Suppressor macrophage (primary cell): ENCODE measurements at places on chromosomes 2 and 18.
A peak's percentile ranks its signal among the peaks of the same experiment; 100 is the strongest.

DNA sequence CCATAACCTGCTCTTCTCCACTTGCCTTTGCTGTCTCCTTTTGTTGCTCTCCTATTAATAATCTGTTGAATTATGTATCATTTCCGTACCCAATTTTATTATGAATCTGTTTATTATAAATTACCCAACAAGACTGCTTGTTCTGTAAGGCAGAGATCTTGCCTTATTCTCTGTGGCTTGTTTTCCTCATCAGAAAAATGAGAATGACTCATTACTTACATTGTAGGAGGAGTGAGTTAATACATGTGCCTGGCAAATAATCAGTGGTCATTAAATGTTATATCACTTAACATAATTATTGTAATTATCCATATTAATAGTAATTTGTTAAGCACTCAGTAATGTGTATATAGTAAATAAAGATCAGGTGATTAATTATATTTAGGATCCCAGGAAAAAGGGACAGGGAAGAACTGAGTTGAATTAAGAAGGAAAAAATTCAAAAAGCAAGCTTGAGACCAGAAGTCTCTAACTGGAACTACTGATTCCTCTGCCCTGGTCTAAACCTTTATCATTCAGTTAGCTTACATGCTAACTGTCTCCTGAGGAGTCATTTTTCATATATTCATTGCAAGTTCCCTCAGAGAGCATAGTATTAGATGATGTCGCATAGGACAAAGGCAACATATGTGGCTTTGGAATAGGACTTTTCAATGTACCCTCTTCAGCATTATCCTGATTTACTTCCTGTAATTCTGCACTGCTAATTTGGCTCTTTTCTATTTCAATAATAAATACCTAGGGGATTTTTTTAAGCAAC, 335.7 kb downstream of the GALNT13 start:
- DNase-seq = no peak

GRCh38 chr18:79322441-79322840, 73.3 kb upstream of the NFATC1 start:
- no peak for DNase-seq

- no peak for DNase-seq
Observed at GRCh38 chr18:9304388-9305070, 30.0 kb upstream of the TWSG1 start.

GRCh38 chr2:215522237-215522636, 86.4 kb upstream of the FN1 start:
- no peak for DNase-seq

DNA sequence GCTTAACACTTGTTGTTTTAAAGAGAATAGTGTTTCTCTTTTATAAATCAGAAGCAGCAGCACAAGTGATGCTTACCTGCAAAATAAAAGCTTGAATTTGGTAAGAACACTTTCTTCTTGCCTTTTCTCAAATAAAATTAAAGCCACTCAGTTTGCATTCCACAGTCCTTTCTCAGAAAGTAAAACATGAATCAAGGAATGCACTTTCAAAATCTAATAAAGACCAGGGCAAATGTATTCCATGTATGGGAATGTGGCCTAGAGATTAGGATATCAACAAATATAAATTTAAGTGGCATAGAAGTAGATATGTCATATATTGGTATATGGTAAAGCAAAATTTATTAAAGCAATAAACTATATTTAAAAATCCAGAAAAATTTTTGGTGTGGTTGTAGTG, 352.8 kb downstream of the THSD7B start:
- no peak for DNase-seq

GRCh38 chr2:124570872-124571271, 545.8 kb downstream of the CNTNAP5 start:
- no peak for DNase-seq

DNA sequence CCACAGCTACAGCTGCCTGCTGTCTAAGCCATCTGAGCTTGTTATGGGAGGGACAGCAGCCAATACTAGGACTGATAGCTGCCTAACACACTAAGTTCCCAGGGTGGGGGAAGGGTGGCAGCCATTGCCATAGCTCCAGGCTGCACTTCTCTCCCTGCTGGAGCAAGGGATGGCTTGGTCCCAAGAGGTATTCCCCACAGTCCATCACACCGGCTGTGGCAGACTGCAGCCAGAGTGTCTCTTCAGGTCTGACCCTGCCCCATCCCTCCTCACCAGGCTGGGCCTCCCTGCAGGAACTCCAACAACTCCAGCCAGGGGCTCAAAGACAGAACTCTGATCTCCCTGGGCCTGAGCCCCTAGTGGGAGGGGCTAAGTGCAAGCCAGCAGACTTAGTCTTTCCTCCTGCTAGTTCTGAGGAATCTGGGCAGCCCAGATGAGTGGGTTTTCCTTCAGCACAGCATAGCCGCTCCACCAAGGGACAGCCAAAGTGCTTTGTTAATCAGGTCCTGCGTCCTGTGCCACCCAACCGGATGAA, 632.1 kb downstream of the SOCS6 start:
- no peak for DNase-seq

DNA sequence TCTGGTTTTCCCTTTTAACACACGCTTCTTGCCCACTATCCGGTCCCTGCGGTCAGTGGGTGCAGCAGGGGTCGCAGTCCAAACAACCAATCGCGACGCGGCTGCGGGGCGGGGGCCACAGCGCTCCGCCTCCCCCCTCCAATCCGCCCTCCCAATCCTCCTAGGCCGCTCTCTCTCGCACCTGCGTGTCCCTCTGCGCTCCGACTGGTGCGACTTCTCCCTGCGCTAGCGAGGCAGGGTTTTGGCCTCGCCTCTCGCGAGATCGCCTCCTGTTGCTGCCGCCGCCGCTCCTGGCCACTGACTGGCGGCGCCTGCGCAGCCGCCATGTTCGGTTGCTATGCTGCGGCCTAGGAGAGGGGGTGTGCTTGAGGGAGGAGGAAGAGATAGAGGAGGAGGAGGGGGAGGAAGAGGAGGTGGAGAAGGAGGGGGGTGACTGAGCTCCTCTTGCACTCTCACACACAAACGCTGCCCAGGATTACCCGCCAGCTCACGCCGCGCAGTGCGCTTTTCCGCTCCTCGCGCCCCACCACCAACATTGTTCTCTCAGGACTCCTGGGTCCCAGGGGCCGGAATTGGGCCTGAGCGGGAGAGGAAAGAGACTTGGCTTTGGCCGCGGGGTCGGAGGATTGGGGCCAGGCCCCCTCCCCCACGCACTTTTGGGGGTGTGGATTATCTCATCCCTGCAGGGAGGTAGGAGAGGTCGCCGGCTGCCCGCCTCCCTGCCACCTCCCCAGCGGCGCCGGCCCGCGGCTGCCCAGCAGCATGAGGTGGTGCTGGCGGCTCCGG, at the start of gene PTPN4:
Gene PTPN4, plus strand, starts transcription at position 472 of the 786 bp plus-strand sequence. CDS start 49,932 bp downstream, outside the sequence.
- peak; percentile 97 for DNase-seq

DNA sequence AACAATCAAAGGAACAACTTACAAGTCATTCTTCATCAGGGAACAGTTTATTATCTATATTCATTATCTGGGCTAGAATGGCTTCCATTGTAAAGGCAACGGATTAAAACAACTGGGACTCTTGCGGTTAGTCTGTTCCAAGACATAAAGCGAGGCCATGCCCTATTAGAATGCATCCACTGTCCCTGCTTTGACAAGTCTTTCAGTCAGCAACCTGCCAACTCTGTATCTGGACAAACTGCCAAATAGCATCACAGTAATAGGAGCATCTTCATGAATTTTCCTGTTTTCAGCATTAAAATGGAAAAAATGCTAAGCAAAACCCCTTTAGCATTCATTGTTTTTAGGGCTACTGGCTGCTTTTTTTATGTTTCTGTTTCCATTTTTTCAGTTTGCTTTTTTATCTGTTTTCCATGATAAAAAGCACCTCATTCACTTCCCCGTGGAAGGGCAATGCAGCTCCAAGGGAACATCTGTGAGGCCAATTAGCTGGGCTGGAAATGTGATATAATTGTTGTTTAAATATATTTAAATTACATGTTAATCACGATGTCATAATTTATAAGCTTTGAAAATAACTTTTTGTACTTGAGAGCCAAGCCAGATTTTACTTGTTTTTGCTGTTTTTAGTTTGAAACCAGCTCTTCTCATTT, 834.3 kb downstream of the CPS1 start:
- no peak for DNase-seq

DNA sequence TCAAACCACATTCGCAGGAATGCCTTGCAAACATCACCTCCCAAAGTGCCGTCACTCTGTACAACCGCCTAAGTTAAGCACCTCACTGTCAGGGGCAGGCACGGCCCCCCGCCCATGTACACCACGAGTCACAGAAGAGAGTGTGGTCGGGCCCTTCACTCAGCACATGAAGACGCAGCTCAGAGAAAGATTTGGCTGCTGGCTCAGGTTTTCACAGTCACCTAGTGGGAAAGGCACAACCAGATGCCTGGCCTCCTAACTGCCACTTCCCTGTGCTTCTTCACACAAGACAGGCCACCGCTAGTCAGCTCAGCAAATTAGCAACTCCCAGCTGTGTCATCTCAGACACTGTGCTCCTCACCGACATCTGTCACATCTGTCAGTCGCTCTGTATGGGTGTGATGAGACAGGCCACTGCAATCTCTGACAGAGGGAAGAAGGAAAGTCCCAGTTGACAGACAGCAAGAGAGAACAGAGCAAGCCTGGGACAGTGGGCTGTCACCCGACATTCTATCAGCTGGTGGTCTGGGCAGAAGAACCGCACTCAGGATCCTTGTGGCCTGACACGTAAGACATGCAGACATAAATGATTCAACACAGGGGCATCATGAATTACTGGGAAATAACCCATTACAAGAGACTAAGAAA, 60.8 kb downstream of the CRACDL start:
- DNase-seq = no peak

DNA sequence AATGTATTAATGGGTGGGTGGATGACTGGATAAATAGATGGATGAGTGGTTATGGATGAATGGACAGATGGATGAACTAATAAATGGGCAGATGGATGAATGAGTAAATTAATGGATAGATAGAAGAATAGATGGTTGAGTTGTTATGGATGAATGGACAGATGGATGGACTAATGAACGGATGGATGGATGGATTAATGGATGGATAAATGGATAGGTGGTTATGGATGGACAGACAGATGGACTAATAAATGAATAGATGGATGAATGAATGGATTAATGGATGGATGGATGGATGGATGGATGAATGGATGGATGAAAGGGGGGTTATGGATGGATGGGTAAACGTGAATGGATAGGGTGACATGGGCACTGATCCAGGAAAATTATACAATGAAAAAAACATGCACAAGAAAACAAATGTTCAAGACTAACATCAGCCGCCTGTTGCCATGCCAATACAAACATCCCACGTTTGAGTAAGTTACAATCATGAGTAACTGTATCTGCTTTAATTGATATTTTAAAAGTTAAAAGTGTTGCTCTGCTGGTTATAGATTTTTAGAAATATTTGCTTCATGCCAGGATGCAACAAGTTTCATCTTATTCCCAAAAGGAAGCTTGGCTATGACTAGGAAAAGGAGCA, 20.8 kb downstream of the PXDN start:
- no peak for DNase-seq

- no peak for DNase-seq
Observed at GRCh38 chr2:44616667-44617155, 255.0 kb downstream of the CAMKMT start.

GRCh38 chr2:16890081-16890480, 224.4 kb upstream of the CYRIA start:
- no peak for DNase-seq

DNA sequence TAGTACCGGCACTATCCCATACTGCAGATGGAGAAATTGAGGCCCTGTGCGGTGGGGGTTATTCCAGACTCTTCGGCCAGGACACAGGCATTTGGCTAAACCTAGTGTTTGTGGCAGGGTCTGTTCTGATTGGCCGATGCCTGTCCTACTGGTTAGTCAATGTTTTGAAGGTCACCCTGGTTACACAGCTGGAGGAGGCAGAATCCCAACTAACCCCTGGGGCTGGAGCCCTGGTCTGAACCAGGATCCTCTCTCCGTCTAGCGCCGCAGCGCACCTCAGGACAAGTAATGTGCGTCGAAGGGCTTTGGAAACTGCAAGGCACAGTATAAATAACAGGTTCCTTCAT, 19.4 kb downstream of the TEX44 start:
- DNase-seq = no peak

- no peak for DNase-seq
Observed at GRCh38 chr2:127906206-127906926, 20.6 kb upstream of the AMMECR1L start.

DNA sequence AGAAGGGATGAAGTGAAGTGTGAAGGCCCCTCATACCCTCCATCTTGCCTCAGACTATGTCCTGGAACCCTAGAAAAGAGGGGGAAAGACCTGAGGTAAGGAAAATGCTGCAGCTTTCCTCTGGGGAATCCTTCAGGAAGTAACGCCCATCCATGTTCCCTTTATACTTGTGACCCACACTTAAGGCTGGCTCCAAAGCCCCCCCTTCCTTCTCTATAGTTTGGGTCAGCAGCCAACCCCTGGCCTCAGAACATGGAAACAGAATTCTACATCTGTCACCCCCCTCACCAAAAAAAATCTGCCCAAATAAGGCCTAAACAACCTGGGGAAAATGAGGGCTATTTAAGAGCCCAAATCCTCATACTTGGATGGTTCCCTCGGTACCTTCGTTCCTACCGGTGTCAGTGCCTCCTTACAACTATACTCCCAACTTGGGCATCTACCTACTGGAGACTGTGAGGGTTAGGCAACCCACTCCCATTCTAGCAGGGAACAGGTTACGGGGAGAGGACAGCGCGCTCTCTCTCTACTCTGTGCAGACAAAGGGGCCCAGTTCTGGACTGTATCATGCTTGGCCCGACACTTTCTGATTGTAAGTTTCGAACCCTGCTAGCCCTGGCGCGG, 689 bp downstream of the OST4 start:
- DNase-seq = no peak

DNA sequence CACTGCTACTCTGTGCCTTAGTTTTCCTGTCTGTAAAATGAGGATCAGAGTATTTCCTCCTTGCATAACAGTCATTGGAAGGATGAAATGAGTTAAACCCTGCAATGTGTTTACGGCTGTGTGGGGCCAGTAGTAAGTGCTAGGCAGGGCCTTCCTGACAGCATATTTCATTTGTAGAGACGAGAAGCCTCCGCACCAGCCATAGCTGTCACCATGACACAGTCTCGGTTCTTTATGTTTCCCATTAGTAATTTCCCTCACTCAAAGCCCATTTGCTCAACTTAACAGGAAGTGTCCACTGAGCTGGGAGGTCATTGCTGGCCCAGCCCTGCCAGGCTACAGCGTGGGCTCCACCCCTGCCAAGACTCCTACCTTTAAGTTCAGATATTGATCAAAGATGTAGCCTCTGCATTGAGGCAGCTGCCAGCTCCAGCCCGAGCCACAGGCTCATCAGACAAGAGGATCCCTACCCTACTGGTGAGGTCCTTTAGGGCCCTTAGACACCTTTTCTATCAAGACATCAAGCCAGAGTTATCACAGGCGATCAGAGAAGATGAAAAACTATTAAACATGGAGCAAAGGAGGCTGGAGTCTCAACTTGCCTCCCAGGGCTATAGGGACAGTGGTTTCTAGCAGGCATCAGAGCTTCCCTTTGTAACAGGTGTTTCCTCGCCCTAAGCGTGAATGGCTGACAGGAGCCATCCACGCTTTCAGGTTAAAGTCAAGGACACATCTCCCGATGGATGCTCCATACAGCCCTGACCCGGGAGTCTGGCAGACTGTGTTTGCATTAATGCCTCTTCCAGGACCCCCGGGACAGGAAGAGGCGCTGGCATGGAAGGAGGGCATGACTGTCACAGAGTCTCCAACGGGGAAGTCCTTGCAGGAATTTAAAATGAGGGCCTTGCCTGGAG, 251.7 kb downstream of the NDUFA10 start:
- DNase-seq = no peak

GRCh38 chr2:97715951-97716694, 2.7 kb downstream of the ZAP70 start:
- no peak for DNase-seq
